ENCODE measurements at places on chromosomes 2 and 18. TPM values are rescaled to one million over a fixed set of nuclear protein-coding genes. Genes with fewer than 3 reads are reported as not detected.
A peak's percentile ranks its signal among the peaks of the same experiment; 100 is the strongest.

The ZNF892 gene
- 1.7 TPM for total RNA-seq

The LDLRAD4 gene
- 37.4 TPM for total RNA-seq

The TSHZ1 gene
- total RNA-seq = 66.6 TPM

The RUFY4 gene
- total RNA-seq = not detected

The CCDC141 gene
- total RNA-seq = 1.8 TPM

The TPO gene
- 1.3 TPM for total RNA-seq

The ACTG2 gene
- 53.1 TPM for total RNA-seq

The ATP8B1 gene
- total RNA-seq = 316 TPM

The CIB4 gene
- total RNA-seq = 0.60 TPM

The LAMA3 gene
- total RNA-seq = 62.0 TPM

The GYPC gene
- total RNA-seq = 14.3 TPM

The CCDC85A gene
- 2.7 TPM for total RNA-seq

DNA sequence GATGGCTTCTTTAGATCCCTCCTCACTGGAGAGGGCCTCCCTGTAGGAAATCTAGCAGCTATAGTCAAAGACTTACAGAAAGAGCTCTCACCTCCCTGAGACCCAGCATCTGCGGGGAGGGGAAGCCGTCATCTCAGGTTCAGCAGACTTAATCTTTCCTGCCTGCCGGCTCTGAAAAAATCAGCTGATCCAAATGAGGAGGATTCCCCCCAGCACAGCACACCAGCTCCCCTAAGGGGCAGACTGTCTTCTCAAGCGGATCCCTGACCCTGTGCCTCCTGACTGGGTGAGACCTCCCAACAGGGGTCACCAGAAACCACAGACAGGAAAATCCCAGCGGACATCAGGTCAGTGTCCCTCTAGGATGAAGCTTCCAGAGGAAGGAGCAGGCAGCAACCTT, 601.9 kb downstream of the CNTNAP5 start:
- DNase-seq = no peak

GRCh38 chr2:18435426-18436037, 124.9 kb downstream of the RDH14 start:
- no peak for DNase-seq

- no peak for DNase-seq
Measured at GRCh38 chr2:80169811-80170594, 134.5 kb downstream of the LRRTM1 start.

DNA sequence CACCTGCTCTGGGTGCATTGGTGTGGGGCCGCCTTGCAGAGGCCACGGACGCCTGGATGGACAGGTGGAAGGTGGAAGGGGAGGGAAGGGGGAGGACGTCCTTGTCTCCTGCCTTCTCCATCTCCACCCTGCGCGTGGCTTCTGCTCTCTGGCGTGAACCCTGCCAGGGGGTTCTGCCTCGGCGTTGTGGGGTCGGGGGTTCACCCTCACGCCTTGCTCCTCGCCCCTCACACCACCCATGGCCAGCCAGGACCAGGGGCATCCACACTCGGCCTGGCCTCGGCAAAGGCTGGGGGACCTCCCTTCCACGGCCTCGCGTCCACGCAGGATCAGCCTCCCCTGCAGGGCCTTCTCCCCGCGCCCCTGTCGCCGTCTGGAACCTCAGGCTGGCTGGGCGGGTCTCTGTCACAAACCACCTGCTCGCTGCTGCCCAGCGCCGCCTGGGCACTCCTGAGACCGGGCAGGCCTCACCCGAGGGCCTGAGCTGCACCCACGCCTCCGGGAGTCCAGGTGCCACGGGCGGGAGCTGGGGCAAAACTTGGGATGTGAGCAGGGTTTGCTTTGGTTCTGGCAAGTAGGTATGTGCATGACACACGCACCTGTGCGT, 655.9 kb downstream of the GALR1 start:
- no peak for DNase-seq

DNA sequence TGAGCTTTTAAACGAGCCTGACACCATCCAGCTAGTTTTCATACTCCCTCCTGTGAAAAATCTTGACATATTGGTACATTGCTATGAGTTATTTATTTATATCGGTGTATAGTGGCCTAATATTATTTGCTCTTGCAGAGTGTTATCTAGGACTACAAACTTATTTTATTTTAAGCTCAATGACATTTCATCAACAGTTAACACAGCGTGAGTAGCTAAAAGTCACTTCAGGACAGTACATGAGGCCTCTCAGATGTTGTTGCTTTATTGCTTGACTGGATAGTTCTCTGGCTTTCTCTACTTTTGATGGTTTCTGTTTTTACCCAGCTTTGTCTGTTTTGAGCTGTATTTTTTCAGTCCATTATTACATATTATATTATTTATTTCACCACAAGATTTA, 172.9 kb upstream of the KLF7 start:
- no peak for DNase-seq

DNA sequence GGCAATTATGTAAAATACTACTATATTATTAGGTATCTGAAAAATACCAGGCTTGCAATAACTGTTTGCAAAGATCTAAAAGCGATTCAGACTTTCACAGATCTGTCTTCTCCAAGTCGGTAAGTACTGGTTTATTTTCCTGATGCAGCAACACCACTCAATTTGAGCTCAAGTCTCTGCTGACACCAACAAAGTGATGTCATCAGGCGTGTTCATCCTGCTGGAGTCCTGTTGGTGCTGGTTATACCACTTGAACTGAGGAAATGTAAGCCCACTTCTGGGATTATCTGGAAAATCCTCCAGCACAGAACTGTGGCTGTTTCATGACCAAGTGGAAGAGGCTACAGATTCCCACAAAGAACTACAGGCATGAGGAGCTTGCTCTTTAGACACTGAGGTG, 267.6 kb downstream of the BCL2 start:
- no peak for DNase-seq

- DNase-seq = no peak
Measured at GRCh38 chr2:186543561-186544131, 46.2 kb upstream of the ITGAV start.

- no peak for DNase-seq
Measured at GRCh38 chr18:29164020-29164706, 987.2 kb upstream of the CDH2 start.

GRCh38 chr2:112805542-112805941, 21.2 kb upstream of the IL1A start:
- DNase-seq = no peak

DNA sequence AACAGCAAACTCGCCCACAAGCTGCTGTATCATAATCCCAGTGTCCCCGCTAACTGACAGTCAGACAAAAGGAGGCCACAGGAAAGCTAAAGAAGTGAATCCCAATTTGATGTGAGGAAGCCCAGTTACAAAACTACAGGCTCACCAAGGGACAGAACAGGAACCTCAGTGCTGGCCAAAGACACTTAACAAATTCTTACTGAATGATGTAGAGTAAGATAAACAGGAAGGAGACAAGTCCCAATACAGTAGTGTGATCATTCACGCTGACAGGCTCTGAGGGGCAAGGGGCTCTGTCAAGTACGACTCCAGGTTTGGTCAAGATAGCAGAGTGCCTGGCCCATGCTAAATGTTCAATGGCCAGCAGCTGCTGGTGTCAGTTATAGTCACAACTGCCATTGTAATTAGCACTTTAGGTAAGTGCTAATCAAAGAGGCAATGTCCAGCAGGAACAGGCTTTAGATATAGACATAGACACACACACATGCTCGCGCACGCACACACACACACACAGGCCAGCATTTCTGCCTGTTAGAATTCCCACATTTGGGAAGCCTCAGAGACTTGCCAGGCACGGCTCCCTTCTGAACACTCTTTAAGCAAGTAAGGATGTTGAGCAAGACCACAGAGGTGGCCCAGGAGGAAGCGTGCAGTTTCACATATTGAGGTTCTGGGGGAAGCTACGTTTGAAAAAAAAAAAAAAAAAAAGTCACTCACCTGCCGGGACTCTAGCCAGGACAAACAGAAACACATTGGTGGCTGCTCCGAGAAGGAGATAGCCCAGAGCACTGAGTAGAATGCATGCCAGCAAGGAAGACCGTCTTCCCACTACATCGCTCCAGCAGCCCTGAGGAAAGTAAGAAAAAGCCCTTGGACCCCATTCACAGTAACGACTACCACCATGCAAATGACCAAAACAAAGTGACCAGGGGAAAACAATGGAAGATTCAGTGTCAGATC, 35.4 kb upstream of the TMEM182 start:
- no peak for DNase-seq

DNA sequence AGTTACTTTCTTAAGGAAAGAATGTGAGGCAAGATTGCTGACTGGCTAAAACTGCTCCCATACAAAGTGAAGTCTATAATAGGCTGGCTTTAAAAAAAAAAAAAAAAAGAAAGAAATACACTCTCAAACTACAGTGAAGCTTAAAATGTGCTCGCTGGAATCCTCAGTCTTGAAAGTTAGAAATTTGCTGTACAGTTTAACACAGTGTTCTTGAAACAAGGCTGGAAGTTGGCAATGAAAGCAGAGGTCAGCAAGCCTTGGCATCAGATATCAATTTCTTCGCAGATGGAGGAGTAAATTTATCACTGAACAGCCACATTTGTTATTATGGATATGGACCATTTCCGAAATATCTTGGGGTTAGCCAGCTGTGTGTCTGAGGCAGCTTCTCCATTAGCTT, 392.9 kb downstream of the ZNF516 start:
- no peak for DNase-seq

DNA sequence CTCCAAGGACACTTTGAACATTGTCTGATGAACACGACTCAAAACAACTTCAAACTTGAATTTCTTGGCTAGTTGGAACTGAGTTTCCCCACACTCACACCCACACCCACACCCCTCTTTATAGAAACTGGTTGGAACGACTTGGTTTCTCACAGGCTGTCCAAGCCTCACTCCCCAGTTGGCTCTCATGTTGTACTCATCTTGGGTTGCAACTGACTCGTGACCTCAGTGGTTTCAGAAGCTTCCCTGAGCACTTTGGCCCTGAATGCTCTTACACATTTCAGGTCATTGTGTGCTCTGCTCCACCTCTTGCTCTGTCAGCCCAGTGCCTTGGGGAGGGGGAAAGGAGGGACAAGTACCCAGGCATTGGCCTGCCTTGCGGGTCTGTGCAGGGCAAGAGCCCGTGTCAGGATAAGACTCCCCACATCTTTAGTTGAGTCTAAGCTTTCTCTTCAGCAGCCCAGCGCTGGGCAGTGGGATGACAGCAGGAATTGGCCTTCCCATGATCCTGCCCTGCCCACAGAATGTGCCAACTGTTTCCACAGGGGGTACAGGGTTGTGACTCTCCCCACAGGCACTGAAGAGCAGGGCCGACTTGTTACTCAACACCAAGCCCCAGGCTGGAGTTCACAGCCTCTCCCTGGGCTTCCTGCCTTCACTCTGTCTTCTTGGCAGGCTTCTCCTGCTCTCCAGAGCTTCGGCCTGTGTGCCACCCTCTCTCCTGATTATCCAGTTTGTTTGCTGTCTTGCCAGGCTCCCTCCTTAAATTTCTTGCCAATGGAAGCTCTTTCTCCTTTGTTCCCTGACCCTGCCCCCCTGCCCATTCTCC, 104.6 kb downstream of the RTN4 start:
- DNase-seq = no peak

- DNase-seq = no peak
Measured at GRCh38 chr2:26941486-26941885, 29.0 kb upstream of the MAPRE3 start.

DNA sequence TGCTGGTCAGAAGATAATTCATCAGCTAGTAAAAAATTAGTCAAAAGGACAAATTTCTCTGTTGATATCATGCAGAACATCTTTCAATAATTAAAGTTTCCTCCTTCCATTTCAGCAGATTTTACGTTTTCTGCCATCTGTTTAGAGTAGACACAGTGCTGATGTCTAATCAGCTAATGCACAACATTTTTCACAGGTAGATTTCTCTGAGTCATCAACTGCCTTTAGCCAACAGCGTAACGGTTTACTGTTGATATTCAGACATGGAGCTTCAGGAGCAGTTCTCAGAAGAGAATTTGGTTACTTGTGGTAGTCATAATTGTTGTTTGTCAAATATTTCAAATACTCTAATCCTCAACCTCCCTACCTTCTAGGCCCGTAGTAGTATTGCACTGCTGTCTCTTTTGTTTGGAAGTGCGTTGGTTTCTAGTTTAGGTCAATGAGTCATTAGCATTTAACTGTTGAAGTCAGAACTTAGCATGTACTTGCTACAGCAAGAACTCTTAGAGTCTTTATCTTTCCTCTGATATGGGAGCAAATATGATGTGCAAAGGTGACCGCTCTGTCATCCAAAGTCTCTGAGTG, 86.8 kb upstream of the TFPI start:
- DNase-seq = no peak

- no peak for DNase-seq
Measured at GRCh38 chr2:237427769-237428506, 14.0 kb upstream of the COL6A3 start.

GRCh38 chr2:86645752-86646151, 22.1 kb upstream of the RNF103 start:
- DNase-seq = no peak

DNA sequence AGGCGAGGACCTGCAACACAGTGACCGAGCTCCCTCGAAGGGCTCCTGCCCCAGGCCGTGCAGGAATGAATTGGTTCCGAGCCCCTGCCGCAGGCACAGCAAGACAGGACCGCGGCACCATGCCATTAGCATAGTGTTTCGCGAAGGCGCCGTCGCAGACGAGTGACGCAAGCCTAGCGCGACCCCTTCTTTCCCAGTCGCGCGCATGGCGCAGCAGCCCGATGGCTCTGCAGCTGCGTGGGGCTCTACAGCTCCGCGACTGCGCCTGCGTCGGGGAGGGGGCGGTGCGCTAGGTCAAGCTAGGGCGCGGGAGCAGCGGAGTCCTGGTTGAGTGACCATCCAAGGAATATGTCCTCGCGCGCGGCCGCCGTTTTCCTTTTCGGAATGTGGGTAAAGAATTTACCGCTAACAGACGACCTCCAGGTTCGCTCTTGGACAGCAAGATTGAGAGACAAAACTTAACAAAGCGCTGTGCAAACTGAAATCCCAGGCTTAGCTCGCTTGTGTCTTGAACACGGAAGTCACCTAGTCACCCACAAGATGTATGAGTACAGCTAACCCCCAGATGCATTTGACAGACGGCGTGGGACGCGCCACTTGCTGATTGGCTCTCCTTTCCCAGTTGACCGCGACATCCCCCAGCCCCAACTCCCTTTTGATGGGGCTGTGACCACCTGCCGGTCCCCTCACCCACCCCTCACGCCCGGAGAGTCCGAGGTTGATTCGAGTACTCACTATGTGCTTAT, at the start of gene TRMT61B:
TRMT61B (minus strand) TSS at position 164 of the 746 bp plus-strand sequence; CDS start at position 132, 32 bp downstream.
- DNase-seq = peak; percentile 98

- peak; percentile 60 for DNase-seq
Measured at GRCh38 chr2:224284134-224284946, 117.6 kb downstream of the FAM124B start.

GRCh38 chr18:28151434-28151833, 25.5 kb downstream of the CDH2 start:
- DNase-seq = no peak

All from mucosa of descending colon (tissue), 3 donors.